NCI-H345 (cell line): ENCODE measurements at places on chromosomes 2 and 18.
A peak's percentile ranks its signal among the peaks of the same experiment; 100 is the strongest.

- DNase-seq: no peak
Observed at GRCh38 chr2:149430743-149431736, 100.7 kb downstream of the LYPD6 start.

DNA sequence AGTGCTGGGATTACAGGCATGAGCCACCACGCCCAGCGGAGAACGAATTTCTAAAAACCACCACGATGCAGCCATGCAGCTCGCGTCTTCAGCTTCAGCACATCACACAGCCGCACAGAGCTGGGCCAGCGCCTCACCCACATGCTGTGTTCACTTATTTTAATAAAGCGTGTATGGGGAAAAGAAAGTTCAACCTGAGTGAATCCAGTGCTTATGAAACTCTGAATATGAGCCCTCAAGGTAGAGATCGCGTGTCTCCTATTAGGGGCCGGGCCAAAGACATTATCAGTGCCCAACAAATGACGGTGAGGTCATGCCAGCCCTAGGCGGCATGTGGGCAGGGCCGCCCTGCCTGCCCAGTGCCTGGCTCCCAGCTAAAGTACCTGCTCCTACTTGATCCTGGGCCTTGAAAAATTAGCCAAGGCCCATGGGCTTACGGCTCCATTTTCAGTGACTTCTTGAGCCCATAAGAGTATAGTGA is 44.3 kb downstream of the SPRED2 start:
- no peak for DNase-seq

DNA sequence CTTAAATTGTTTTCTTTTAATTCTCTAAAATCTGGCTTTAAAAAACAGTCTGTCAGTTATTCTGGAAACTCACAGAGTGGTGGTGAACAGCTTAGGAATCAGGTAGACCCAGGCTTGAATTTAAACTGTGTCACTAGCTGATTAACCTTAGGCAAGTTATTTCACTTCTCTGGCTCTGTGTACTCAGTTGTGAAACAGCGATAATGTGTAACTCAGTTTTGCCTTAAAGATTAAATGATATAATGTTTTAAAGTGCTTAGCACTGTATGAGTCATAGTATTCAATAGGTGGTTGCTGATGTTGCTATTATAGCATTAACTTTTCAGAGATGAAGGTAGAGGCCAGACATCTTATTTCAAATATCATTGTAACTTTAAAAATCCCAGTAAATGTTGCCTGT is 40.7 kb downstream of the PKP4 start:
- DNase-seq: no peak

- DNase-seq: no peak
Observed at GRCh38 chr2:191045141-191045540, 31.2 kb upstream of the STAT1 start.

DNA sequence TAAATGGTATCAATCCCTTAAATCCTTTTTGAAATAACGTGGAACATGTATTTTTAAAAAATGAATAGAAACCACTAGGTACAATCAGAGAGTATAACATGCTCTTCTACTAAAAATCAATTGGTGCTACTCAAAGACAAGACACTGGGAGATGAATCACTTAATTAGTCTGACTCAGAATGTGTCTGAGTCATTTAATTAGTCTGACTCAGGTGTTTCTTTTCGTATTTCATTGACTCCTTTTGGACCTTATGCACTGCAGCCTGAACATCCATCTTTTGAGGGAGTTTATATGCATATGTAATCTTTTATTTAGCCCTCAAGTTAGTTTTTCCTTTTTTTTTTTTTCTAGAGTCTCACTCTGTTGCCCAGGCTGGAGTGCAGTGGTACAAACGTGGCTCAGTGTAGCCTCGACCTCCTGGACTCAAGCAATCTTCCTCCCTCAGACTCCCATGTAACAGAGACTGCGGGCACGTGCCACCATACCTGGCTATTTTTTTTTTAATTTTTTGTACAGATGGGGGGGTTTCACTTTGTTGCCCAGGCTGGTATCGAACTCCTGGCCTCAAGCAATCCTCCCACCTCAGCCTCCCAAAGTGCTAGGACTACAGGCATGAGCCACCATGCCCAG is 26.5 kb downstream of the PPP4R3B start:
- no peak for DNase-seq

- DNase-seq: no peak
Observed at GRCh38 chr2:108635630-108636354, 83.5 kb upstream of the RANBP2 start.

DNA sequence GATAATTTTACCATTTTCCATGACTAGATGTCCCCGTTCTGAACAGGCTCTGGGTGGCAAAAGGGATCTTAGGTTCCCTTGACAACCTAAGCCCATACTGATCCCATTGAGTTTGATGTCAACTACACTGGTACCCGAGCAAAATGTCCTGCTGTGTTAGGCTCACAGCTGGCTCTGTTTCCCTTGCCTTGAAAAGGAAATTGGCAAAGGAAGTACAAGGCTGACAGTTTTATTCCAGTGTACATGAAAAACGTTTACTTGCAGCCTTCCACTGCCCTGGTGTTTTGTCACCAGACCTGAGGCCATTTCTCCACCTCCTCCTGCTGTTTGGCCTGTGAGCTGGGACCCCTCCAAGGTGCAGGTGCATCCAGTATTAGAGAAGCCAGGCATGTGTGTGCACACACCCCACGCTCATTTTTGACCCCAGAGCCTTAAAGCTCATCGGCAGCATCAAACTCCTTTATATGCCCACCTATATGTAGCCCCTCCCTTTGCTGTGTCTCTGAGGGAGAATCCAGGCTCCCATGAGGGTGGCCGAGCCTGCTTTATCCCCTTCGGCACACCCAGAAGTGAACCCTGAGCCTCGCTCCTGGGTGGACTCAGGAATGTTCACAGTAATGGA is 171.3 kb downstream of the NDUFA10 start:
- no peak for DNase-seq

DNA sequence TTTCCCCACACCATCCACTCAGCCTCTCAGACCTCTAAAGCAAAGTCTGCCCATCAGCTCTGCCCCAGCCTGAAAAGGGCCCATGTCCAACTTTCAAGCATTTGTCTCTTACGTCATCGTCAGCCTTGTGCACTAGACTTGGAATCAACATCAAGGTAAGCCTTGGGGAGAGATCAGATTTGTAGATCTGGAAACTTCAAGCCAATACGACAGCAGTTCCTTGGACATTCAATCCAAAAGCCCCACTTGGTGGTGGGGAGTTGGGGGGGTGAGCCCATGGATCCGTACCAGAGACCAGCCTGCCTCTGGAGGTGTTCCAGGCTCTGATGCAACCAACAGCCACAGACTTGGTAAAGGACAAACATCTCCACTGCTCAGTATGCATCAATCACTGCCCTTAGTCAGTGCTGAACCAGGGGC is 206.8 kb upstream of the MEIS1 start:
- no peak for DNase-seq

DNA sequence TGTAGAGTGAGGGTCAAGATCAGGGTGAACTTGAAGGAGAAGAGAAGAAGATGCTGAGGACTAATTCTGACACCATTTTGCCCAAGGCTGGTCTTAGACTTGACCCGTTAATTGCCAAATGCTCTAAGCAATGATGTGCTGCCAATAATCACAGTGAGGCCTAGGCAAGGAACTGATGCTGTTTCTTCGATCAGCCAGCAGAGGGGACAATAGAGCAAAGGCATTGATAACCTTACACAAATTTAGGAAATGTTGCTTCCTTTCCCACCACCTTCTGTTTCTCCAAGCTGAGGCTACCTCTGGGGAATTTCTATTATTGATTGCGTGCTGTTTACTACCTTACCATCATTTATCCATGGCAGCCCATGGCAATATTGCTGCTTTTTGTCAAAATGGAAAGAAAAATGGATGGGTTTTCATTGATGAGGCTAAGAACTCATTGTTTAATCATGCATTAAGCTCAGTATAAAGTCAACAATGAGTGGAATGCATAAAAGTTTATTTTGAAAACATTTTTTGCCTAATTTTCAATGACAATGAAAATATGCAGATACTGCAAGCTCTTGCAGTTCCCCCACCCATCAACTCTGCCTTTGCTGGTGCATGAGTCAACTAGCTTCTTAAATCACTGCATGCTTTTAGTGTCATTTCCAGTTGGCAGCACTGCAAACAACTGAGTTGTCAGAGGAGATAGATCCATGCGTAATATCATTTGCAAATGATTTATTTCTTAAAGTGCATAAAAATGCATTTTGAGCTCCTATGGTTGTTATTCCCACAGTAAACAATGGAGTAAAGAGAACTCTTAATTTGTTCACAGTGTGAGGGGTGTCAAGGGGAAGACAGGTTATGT is 116.4 kb upstream of the NYAP2 start:
- peak; percentile 40 for DNase-seq

GRCh38 chr18:56516789-56517188 is 121.6 kb downstream of the TXNL1 start:
- no peak for DNase-seq

DNA sequence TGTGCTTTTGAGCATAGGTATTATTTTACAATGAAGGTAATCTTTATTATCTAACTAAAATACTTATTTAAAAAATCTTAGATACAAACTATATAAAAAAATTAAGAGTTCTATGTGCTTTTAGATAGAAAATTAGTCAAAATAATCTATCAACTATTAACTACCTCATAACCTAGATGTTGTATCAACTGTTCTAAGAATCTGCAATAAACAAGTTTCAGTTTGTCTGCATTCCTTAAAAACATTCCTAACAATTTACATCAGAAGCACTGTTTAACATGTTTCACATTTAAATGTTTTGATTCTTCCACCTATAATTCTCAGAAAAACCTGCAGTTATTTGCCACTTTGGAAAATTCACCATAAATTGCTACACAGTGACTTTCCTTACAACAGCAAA is 33.3 kb downstream of the NDUFS1 start:
- DNase-seq: no peak

DNA sequence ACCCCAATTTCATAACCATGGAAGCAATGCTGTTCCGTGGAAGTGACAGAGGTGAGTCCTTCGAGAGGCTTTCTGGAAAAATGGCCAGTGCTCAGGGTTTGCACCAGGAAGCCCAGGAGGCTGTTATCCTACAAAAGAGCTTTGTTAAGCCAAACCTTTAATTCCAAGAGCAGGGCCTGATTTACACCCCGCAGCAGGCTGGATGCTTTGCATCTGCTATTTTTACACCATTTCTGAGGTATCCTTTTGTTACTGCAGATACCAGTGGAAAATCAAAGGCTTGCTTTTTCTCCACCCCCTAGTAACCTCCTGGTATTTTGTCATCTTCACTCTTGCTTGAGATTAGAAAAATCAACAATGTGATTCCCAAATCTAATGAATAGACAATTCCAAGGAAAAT is 380.6 kb downstream of the SOX11 start:
- peak; percentile 57 for DNase-seq

- peak; percentile 83 for DNase-seq
Observed at GRCh38 chr2:1715184-1716013, 28.9 kb downstream of the PXDN start.

GRCh38 chr2:176099728-176100546 is at the start of gene HOXD12:
Gene HOXD12 (plus strand): TSS chr2:176099795. CDS start chr2:176099802, 7 bp downstream.
- no peak for DNase-seq

DNA sequence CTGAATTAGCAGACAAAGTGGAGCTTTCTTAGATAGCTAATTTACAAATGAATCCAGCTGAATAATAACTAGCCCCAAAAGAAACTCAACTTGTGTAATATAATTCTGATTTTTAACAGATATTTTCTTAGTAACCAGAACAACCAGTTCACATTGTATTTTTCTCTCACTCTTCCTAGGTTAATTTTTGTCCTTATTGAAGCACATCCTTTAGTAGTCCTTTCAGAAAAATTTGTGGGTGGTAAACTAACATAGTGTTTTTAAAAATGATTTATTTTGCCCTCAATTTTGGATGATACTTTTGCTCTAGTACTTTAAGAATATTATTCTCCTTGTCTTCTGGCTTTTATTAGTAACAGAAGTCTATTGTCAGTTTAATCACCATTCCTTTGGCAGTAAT is 190.6 kb upstream of the SLC39A10 start:
- no peak for DNase-seq

DNA sequence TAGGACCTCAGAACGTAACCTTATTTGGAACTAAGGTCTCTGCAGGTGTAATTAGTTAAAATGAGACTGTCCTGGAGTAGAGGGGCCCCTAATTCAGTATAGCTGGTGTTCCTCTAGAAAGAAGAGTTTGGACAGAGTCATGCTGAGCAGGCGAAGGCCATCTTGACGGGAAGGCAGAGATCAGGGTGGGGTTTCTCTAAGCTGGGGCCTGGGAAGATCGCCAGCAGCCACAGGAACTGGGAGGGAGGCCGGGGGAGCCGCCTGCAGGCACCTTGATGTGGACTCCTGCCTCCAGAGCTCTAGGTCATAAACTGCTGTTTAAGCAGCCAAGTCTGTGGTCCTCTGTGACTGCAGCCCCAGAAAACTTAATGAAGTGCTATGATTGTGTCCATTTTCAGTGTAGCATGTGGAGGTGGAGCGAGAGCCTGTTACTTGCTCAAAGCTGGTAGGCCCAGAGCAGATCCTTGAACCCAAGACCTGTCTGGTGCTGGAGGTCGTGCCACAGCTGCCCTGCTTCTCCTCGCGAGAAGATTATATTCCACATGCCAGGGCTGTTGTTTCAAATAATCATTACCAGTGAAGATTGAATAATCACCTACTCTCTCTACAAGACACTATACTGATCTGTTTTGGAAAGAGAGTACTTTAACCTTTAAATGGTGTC is 105.7 kb downstream of the TPO start:
- DNase-seq: no peak

- DNase-seq: no peak
Observed at GRCh38 chr2:47088371-47089082, 66.6 kb downstream of the STPG4 start.

DNA sequence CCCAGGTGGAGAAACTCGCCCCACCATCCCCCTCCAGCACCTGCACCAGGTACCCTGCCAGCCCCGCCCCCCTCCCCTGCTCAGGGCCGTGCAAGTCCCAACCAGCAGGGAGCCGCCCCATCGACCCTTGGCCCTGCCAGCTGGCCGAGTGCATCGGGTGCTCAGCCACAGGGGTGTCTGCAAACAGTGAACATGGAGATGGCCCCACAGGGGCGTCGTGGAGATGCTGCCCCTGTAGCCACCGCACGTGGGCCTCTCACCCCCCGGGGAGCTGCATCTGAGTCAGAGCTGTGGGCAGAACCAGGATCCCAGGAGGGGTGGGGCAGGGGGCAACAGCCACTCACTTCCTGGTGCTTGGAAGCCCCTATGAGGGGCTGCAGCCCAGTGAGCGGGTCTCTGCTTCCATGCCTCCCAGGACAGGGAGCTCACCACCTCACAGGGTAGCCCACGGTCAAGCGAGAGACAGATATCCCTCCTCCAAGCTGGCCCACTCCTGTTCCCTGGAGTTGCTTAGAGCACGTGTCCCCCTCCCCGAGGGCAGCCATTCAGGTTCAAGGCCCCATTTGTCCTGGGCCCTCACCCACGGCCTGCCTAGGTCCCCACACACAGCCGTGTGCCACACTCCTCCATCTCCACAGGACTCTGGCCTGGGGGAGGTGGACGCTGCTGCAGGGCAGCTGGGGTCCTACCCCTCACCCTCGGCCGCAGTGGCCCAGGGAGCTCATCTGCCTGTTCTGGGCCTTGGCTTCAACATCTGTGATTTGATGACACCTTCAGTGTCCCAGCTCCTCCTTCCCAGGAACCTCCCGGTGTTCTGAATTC is 1.1 kb upstream of the MAB21L4 start:
- peak; percentile 27 for DNase-seq
